Activated T-cell treated with anti-CD3 and anti-CD28 coated beads, Interleukin-2, amount 50 U/mL, for 4 hours (primary cell): ENCODE measurements at places on chromosomes 3 and 15. TPM values are rescaled to one million over a fixed set of nuclear protein-coding genes. Genes with fewer than 3 reads are reported as not detected.

The GPR149 gene
- not detected for total RNA-seq

The MYEF2 gene
- 6.3 TPM for total RNA-seq

The PP2D1 gene
- total RNA-seq = not detected

The NR2E3 gene
- total RNA-seq = not detected

The RNU6-1 gene
- total RNA-seq = not detected

The INSYN1 gene
- total RNA-seq = not detected

The SCN11A gene
- not detected for total RNA-seq

The CD80 gene
- total RNA-seq = 1.6 TPM

The WNT5A gene
- total RNA-seq = 0.28 TPM

The ACAN gene
- not detected for total RNA-seq

The TMEM115 gene
- 25.2 TPM for total RNA-seq

The GP9 gene
- total RNA-seq = not detected

The PRICKLE2 gene
- not detected for total RNA-seq

The C2CD4B gene
- 1.0 TPM for total RNA-seq

The PPP1R14D gene
- not detected for total RNA-seq

The PCSK6 gene
- total RNA-seq = 0.83 TPM

The CCDC39 gene
- not detected for total RNA-seq

The C3orf52 gene
- 1.5 TPM for total RNA-seq

The EEFSEC gene
- total RNA-seq = 23.9 TPM

The ZNF660 gene
- 0.66 TPM for total RNA-seq

The SETD2 gene
- 30.1 TPM for total RNA-seq

The LPP gene
- total RNA-seq = 19.2 TPM

The MYZAP gene
- not detected for total RNA-seq

The LTF gene
- total RNA-seq = not detected
